ENCODE measurements at places on chromosomes 13 and 19.

GRCh38 chr19:39679056-39679790, 23.5 kb downstream of the LGALS16 start:
- no peak for DNase-seq

DNA sequence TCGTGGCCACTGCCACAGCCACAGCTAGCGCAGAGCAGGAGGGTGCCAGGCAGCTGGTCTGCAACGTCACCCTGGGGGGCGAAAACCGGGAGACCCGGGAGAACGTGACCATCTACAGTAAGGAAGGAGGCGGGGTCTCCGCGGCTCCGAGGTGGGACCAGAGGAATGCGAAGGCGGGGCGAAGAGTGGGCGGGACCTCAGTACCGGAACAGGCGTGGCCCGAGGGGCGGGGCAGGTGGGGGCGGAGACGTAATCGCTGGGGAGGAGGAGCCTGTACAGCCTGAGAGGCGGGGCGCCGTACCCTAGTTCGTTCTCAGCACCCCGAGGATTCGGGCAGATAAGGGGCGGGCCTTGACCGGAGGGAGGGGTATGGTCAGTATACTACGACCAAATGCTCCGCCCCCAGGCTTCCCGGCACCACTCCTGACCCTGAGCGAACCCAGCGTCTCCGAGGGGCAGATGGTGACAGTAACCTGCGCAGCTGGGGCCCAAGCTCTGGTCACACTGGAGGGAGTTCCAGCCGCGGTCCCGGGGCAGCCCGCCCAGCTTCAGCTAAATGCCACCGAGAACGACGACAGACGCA, 2.5 kb downstream of the ICAM5 start:
- DNase-seq: peak; percentile 63

GRCh38 chr13:106310291-106310865, 225.1 kb downstream of the EFNB2 start:
- DNase-seq: no peak

DNA sequence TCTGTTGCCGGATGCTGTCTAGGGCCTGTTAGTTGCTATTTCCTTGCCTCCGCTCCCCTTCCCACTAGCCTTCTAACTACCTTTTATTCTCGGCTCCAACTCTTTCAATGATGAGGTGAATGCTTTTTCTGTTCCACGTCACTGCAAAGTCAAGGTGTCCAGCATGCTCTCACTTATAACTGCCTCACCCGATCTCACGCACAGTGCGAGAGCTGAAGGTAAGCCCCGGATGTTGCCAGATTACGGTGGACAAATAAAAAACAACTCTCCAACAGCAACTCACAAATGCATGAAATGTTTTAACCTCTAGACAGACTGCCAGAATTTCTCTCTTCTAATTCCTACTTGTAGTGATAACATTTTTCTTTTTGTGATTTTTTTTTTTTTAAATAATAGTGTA, 169.9 kb downstream of the STK24 start:
- no peak for DNase-seq

DNA sequence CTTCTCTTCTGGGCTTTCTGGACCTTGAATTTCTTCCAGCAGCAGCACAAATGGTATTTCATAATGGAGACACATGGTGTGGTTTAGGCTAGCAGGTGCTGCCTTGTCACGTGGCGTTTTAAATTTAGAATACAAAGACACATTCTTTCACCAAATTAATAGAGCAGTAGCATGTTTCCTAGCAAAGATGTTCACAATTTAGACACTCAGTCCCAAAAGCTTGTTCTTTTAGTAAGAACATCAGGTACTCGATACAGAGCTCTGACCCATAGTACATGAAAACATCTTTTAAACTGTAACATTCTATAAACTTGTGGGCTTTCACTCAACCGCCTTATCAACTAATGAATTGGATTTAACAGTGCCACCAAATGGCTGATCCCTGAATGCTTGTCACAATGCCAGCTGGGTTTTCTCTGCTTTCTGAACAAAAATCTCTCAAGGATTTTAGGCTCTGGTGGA, 290.1 kb downstream of the DCLK1 start:
- peak; percentile 20 for DNase-seq

DNA sequence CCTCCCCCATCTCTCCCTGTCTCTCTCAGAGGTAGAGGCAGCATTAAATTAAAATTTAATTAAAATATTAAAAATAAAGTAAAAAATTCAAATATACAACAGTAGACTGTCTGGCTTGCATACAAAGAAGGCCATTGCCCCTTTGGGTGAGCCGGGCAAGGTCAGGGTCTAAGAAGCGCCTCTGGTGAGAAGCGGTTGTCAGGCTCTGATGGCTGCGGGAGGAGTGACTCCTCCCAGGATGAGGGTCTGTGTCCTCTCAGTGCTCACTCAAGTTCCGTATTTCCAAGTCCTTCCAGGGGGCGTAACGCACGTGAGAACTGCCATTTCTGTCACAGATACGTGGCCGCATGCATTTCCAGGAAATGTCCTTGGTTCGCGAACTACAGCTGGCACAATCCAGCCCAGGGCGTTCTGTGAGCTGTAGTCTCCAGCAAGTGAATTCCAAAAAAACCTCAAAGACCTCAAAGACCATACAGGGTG, 737 bp upstream of the ZNF181 start:
- DNase-seq: no peak

Measured in cardiac fibroblast (primary cell).